SK-MEL-5 (cell line): ENCODE measurements at places on chromosomes 7 and 10. TPM values are rescaled to one million over a fixed set of nuclear protein-coding genes. Genes with fewer than 3 reads are reported as not detected.

Gene GPR15LG
- total RNA-seq = not detected in 2 replicates

Gene CHST15
- total RNA-seq = not detected in 2 replicates

Gene ELOVL3
- 0.58 and 0.69 TPM in 2 replicates for total RNA-seq

Gene VWDE
- total RNA-seq = 0.16 and 0.32 TPM in 2 replicates

Gene TMEM176A
- not detected in 2 replicates for total RNA-seq

Gene BTRC
- total RNA-seq = 6.3 TPM in 2 replicates

Gene RGS10
- 28.3 and 33.1 TPM in 2 replicates for total RNA-seq

Gene PDZD7
- total RNA-seq = 0.74 and 1.5 TPM in 2 replicates

Gene NUP42
- 86.5 and 93.5 TPM in 2 replicates for total RNA-seq

Gene TMEM236
- 0.03 and 0.05 TPM in 2 replicates for total RNA-seq

Gene STK17A
- 109 and 121 TPM in 2 replicates for total RNA-seq

Gene CACNB2
- total RNA-seq = not detected in 2 replicates

Gene TRIM73
- total RNA-seq = 0.37 and 0.50 TPM in 2 replicates

Gene CREB5
- 13.4 and 19.4 TPM in 2 replicates for total RNA-seq

Gene MYO1G
- total RNA-seq = 0.03 and 0.26 TPM in 2 replicates

Gene SAMD9
- 4.5 and 5.1 TPM in 2 replicates for total RNA-seq
